ENCODE measurements at places on chromosomes 16 and 17. TPM values are rescaled to one million over a fixed set of nuclear protein-coding genes. Genes with fewer than 3 reads are reported as not detected.

Gene ARHGDIG
- total RNA-seq, result 0.88 TPM

DNA sequence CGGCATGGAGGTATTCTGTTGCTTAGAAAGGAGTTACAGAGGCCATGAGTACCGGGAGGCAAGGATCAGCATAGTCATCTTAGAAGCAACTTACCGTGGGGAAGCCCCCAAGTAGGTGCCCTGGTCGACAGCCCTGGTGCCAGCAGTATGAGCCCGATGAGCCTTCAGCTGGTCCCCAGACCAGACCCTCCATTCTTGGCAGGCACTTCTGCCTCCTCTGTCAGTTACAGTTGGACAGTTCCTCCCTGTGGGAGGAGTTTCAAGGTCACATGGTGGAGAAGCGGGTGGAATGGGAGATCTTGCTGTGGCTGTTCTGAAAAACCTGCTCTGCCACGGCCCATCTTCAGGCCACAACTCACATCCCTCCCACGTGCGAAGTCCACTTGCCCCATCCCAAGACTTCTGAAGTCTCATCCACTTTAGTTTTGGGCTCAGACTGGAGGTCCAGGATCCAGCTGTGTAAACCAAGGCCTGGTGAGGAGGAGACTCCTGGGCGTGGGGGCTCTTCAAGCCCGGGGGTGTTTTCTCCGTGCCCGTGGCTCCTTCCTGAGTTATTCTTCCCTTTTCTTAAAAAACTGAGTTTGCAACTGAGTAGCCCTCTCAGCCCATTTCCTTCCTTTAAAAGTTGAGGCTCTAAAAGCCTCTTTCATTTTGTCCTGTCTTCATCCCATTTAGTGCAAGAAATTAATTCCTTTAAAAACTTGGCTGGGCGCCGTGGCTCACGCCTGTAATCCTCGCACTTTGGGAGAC lies 133.5 kb downstream of the SEC14L1 start:
- no peak for DNase-seq
- no peaks in the 10 kb centered on the region for H3K36me3 ChIP-seq
- H3K4me1 ChIP-seq, result no peaks in the 10 kb centered on the region

DNA sequence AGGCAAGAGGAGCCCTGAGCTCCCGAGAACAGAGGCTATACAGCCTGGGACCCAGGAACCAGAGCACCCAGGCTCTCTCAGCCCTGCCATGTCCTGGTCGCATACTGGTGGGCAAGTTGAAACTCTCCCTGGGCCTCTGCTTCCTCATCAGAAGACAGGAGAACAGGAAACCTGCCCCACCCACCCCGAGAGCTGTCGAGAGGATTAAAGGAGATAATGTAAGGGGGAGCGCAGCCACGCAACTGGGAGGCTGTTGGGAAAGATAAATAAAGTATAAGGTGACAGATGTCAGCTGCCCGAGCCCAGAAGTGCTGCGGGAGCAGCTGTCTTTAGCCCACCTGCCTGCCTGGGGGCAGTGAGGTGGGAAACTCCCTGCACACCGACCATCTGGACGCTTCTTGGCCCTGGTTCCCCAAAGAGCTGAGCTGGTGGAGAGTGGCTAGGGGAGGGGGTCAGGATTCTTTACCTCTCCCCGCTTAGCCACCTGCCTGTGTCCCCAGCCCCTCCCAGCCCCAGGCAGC lies 6.8 kb downstream of the KIF19 start:
- peak; percentile 73 for DNase-seq
- no peaks in the 10 kb centered on the region for H3K36me3 ChIP-seq
- H3K4me1 ChIP-seq, result no peaks in the 10 kb centered on the region
- no peak overlapping the region for H3K27ac ChIP-seq

Gene PRSS21
- total RNA-seq, result 0.54 TPM

DNA sequence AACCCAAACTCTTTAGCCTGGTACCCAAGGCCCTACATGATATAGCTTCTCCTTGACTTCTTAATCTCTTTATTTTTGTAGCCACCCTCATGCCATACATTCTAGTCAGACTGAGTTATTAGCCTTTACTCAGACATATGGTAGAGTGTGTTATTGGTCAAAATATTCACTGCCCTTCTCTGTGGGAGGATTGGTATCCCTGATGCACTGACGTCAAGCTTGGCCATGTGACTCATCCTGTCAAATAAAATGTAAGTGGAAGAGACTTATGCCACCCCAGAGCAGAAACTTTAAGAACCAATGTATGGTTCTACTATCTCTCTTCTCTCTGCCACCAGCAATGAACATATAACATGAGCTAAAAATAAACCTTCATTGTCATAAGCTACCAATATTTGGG lies 12.2 kb upstream of the BEAN1 start:
- no peaks in the 10 kb centered on the region for H3K36me3 ChIP-seq
- no peaks in the 10 kb centered on the region for H3K4me1 ChIP-seq

Gene KRTAP4-6
- total RNA-seq, result not detected

- no peak overlapping the region for H3K27ac ChIP-seq
- no peak overlapping the region for H3K4me3 ChIP-seq
- no peaks in the 10 kb centered on the region for H3K27me3 ChIP-seq
- no peaks in the 10 kb centered on the region for H3K4me1 ChIP-seq
Observed at GRCh38 chr16:60166111-60166510, 1432.0 kb upstream of the GOT2 start.

GRCh38 chr16:54620197-54620596 lies 310.5 kb upstream of the IRX5 start:
- no peaks in the 10 kb centered on the region for H3K36me3 ChIP-seq
- H3K4me3 ChIP-seq, result no peak overlapping the region
- H3K4me1 ChIP-seq, result no peaks in the 10 kb centered on the region
- no peak for DNase-seq

Gene FNDC8
- not detected for total RNA-seq

GRCh38 chr17:35052780-35053179 lies 10.7 kb downstream of the RFFL start:
- DNase-seq, result no peak
- H3K27me3 ChIP-seq, result no peaks in the 10 kb centered on the region
- no peak overlapping the region for H3K4me3 ChIP-seq
- H3K27ac ChIP-seq, result no peak overlapping the region
- H3K4me1 ChIP-seq, result no peaks in the 10 kb centered on the region

- peak; percentile 5 for DNase-seq
- H3K27ac ChIP-seq, result no peak overlapping the region
- no peaks in the 10 kb centered on the region for H3K4me1 ChIP-seq
Observed at GRCh38 chr16:61814726-61815347, 221.4 kb downstream of the CDH8 start.

DNA sequence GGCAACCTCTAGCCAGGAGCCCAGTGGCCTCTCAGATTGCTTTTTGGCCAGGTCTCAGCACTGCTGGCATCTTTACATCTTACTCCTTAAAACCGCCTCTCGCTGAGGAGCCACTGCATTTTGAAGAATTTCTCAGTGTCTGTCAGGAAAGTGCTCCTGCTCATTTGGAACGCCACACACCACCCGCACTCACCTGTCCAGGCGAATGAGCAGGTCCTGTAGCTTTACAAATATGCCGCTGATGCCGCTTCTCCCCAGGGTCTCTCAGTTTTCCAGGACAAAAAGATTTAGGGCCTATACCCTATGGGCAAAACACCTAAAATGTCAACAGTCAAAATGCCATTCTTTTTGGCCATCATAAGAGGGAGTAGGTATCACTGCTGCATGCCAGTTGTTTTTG lies 22.1 kb downstream of the CYB561 start:
- H3K4me1 ChIP-seq, result no peaks in the 10 kb centered on the region
- H3K27me3 ChIP-seq, result no peaks in the 10 kb centered on the region
- H3K4me3 ChIP-seq, result no peak overlapping the region
- DNase-seq, result no peak
- H3K27ac ChIP-seq, result no peak overlapping the region

DNA sequence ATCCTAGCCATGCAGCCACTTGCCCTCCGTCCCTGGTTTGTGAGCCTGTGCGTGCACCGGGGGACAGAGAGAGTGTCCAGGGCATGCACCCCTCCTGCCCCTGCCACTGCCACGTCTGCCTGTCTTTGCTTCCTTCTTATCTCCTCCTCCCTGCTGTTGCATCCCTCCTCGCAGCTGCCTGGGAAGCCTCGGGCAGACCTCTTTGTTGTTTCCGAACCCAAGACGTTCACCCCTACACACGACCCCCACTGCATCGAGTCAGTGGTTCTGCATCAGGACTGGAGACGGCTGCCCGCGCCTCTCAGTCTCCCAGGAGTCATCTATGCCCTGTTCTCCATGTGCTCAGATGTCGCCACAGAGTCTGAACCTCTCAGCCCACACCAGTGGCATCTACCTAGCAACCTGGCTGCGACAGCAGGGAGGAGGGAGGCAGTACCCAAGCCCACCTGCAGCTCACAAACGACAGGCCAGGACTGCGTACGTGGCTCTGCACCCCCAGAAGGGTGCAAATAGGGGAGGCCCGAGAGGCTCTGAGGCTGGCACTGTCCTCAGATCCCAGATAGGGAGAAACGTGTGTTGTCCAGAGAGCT lies 5.2 kb downstream of the TIMP2 start:
- no peak for DNase-seq
- H3K36me3 ChIP-seq, result no peaks in the 10 kb centered on the region
- peaks cover 15% of the 10 kb centered on the region for H3K4me1 ChIP-seq

DNA sequence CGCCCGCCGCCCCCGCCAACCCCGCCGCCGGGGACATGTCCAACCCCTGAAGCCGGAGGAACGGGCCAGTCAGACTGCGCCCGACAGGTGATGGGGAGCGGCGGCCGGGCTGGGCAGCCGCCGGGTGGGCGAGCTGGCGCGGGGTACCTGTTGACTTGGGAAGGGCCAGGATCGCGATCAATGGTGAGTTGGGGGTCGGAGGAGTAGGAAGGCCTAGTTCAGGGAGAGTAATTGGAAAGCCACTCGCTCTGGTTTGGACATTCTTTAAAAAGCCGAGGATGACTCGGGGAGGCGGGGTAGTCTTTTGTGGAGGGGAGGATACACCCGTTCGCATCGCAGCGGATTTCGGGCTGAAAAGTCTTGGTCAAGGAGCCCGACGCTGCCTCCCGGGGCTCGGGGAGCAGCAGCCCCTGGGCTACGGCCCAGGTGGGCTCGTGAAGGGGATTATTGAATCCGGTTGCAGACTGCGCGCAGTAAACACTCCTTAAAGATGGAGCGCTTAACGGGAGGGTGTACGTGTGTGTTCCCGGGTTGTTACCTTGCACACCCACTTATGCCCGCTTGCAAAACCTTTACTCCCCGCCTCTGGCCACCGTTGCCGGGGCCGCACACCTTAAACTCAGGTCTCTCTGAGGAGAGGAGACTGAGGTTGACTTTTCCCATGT lies 123.8 kb downstream of the GOSR1 start:
- H3K27me3 ChIP-seq, result no peaks in the 10 kb centered on the region
- H3K27ac ChIP-seq, result peak overlapping the region; percentile 95
- H3K36me3 ChIP-seq, result no peaks in the 10 kb centered on the region
- H3K4me3 ChIP-seq, result peak overlapping the region; percentile 85

Gene IRF8
- 33.3 TPM for total RNA-seq

- no peaks in the 10 kb centered on the region for H3K27me3 ChIP-seq
- H3K4me1 ChIP-seq, result no peaks in the 10 kb centered on the region
- no peaks in the 10 kb centered on the region for H3K36me3 ChIP-seq
Observed at GRCh38 chr17:5919089-5919488, 151.1 kb upstream of the WSCD1 start.

Gene OR1A1
- not detected for total RNA-seq

Gene CPNE7
- 13.7 TPM for total RNA-seq

GRCh38 chr16:81442220-81442915 lies 2.2 kb upstream of the CMIP start:
- no peaks in the 10 kb centered on the region for H3K27me3 ChIP-seq
- H3K4me1 ChIP-seq, result peaks cover 11% of the 10 kb centered on the region
- peak; percentile 39 for DNase-seq
- no peak overlapping the region for H3K4me3 ChIP-seq
- H3K27ac ChIP-seq, result no peak overlapping the region

Gene UBALD2
- total RNA-seq, result 54.3 TPM

DNA sequence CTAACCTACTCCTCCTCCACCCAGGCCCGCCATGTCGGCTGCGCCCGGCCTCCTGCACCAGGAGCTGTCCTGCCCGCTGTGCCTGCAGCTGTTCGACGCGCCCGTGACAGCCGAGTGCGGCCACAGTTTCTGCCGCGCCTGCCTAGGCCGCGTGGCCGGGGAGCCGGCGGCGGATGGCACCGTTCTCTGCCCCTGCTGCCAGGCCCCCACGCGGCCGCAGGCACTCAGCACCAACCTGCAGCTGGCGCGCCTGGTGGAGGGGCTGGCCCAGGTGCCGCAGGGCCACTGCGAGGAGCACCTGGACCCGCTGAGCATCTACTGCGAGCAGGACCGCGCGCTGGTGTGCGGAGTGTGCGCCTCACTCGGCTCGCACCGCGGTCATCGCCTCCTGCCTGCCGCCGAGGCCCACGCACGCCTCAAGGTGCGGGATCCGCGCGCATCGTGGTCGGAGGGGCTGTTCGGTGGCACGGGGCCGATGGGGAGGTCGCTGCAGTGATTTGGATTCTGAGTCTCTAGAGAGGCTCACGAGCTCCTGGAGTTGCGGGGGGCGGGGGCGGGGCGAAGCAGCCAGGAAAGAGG lies 878 bp downstream of the TRIM72 start:
- H3K36me3 ChIP-seq, result no peaks in the 10 kb centered on the region
- peaks cover 4% of the 10 kb centered on the region for H3K4me1 ChIP-seq
- H3K27ac ChIP-seq, result no peak overlapping the region
- peaks cover 21% of the 10 kb centered on the region for H3K27me3 ChIP-seq

DNA sequence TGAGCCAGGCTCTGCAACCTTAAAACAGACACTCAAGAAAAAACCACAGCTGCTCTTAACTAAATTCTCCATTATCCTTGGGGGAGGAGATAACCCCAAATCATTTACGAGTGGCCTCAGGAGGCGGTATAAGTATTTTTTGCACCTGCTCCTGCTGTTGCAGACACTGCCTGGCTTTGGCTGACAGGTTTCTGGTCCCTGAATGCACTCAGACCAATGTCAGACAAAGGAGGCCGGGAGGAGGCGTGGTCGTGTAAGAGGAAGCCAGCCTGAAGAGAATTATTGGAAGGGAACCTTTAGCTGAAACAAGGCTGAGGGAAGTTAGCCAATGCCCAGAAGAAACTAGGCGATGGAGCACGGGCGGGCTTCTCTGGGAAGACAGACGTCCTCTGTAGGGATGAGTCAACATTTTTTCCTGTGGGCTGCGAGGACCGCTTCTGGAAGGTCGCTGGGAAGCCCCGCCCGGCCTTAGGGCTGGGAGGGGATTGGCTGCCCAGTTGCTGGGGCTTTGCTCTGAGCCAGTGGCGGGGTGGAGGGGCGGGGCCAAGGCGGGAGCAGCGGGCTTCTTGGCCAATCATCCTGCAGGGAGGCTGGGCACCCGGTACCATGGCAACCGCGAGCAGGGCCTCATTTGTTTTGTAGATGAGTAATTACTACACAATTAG lies 82.3 kb downstream of the CCDC182 start:
- peak overlapping the region; percentile 55 for H3K4me3 ChIP-seq
- H3K36me3 ChIP-seq, result no peaks in the 10 kb centered on the region
- peak overlapping the region; percentile 98 for H3K27ac ChIP-seq

GRCh38 chr16:27751676-27752075 lies 201.7 kb downstream of the KATNIP start:
- no peaks in the 10 kb centered on the region for H3K36me3 ChIP-seq
- H3K27me3 ChIP-seq, result no peaks in the 10 kb centered on the region
- H3K27ac ChIP-seq, result no peak overlapping the region
- no peaks in the 10 kb centered on the region for H3K4me1 ChIP-seq
- DNase-seq, result no peak

Gene FOXL1
- 2.0 TPM for total RNA-seq

Gene HAP1
- total RNA-seq, result 1.3 TPM

Gene CTRL
- 0.69 TPM for total RNA-seq

Gene TP53TG3B
- not detected for total RNA-seq

Gene CHST5
- 0.13 TPM for total RNA-seq

Data from kidney (tissue), 22 donors.